ENCODE measurements at places on chromosomes 5 and 9.

GRCh38 chr9:81470864-81471263 lies 218.5 kb downstream of the TLE1 start:
- no peak for DNase-seq

DNA sequence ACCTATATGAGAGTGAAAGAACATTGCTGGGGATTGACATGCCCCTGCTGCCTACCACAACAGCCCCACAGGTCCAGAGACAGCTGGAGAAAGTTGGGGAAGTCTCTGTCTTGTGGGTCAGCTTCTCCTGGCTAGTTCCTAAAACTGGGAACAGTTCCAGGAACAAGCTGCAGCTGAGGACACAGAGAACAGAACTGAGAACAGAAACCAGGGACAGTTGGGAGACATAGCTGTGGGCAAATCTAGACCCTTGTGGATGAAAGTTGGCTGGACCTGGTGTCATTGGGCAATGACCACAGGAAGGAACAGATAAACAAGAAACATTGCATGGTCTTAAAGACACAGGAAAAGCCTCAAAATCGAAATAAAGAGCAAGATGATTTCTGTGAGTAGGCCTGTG lies 58.3 kb upstream of the MOCS2 start:
- DNase-seq = no peak

DNA sequence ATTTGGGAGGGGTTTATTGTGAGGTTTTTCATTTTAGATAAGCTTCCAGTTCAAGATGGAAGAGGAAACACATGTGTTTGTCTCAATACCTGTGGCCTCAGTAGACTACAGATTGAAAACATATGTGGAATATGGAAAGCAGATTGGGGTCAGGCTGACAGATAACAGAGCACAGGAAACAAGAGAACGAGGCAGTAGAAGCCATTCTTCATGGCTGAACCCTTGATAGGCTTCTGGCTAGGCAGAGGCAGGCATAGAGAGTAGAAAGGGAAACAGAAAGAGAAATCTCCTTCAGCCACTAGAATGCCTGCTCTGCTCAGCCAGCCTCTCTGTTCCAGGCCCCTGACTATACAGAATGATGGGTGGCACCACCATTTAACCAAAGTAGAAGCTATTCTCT lies 152.5 kb downstream of the MUSK start:
- no peak for DNase-seq

GRCh38 chr5:108919591-108920326 lies 172.1 kb downstream of the FER start:
- DNase-seq = no peak

- DNase-seq = no peak
Measured at GRCh38 chr5:120240706-120241105, 223.4 kb upstream of the PRR16 start.

DNA sequence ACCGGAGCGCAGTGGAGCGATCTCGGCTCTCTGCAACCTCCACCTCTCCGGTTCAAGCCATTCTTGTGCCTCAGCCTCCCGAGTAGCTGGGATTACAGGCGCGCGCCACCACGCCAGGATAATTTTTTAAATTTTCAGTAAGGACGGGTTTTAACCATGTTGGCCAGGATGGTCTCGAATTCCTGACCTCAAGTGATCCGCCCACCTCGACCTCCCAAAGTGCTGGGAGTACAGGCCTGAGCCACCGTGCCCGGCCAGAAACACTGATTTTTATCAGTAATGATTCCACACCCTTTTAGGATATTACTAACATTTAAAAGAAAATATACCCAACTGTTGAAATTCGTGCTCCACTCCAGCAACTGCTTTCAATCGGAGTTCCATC lies 464 bp upstream of the FAM151B start:
- DNase-seq = no peak

DNA sequence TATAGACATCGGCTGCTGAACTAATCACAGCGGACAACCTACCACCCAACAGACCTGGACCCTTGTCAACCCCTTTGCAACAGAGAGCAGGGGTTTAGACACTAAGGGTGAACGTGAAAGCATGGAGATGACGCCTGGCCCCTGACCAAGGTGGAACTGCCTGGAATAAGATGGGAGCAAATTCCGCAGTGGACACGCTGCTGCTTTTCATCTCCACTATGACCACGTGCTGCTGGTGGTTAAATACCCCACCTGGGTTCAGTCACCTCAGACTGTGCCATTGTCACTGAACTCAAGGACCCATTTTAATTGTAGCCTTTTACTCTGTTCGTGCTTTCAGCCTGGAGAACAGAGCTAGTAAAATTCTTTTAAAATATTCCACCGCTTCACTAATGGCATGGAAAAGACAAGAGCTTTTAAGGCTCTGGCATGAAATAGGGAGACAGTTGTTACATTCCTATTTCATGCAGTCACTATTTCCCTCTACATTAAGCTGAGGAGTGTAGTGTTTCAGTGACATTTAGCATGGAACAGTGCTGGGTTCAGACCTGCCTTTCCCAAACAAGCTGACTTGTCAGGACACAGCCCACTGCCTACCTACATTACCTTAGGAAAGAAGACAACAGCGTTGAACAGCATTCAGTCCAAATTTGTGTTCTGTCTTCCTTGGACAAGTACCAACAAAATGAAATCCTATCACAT lies 96.8 kb downstream of the ANKRD18B start:
- DNase-seq = no peak

DNA sequence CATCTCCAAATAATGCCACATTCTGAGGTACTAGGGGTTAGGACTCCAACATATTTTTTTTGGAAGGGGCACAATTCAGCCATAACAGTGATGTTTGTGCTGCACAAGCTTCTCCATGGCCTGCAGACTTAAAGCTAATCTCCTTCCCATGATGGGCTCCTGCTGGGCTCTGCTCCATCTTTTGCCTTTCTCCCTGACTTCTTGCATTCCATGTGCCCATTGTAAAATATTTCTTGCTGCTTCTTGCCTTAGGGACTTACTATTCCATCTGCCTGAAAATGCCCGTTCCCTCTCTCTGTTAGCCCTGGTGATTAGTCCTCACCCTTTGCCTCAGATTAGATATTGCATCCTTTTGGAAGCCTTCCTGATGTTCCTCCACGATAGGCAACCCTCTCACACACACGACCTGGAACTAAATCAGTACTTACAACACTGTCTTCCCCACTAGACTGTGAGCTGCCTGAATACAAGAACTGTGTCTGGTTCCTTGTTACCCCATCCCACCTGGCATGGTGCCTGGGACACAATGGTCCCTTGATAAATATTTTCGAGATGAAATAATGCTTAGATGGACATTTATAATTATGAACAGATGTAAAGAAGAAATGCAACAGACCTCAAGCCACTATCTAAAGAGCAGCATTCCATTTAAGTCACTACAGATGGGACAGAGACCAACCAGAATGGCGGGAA lies 33.5 kb downstream of the OR1J1 start:
- DNase-seq = no peak

GRCh38 chr5:15008476-15008875 lies 136.9 kb upstream of the ANKH start:
- DNase-seq = no peak

DNA sequence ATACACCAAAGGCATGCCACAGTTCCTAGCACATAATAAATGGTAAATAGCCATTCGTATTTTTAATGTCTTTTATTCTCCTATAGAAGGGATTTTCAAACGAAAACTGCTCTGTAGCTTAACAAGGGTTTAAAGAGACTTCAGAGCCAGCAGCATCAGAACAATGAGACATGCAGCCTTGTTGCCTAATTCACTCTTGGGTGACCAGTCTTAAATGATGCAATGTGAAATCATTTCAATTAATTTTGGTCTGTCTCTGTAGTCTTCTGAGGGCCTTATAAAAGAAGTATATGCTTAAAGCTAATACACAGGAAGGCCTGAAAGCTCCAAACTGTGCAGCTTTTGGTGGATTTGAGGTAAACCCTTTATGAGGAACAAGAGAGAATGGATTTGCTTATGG lies 888.8 kb upstream of the WWC1 start:
- no peak for DNase-seq
